WERI-Rb-1 (cell line): ENCODE measurements at places on chromosomes 2 and 18.

- DNase-seq: no peak
Observed at GRCh38 chr2:173132531-173132930, 56.9 kb downstream of the MAP3K20 start.

- no peak for DNase-seq
Observed at GRCh38 chr2:127095784-127096183, 11.2 kb downstream of the BIN1 start.

- peak; percentile 81 for DNase-seq
Observed at GRCh38 chr2:241877989-241878970, 8.8 kb downstream of the RTP5 start.

GRCh38 chr2:6089474-6089873, 397.3 kb downstream of the SOX11 start:
- DNase-seq: no peak

GRCh38 chr2:127400533-127400896, 12.7 kb upstream of the MAP3K2 start:
- no peak for DNase-seq

- DNase-seq: peak; percentile 45
Observed at GRCh38 chr2:95023222-95023597, 2.3 kb upstream of the MAL start.

DNA sequence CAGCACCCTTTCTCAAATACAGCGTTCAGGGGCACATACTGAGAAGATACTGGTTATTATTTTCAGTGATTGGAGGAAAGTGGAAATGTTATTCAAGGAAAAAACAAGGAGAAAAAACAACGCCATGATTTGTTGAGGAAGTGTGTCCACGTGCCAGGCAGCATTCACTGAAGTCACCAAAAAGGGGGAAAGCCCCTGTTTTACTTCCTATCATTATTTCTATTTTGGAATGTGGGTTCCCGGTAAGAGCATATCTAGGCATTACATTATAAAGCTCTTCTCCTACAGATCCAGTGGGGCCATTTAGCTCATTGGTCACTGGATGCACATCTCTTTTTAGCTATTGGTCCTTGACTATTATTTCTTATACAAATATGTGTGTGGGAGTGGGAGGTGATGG, 518.7 kb downstream of the TXNL1 start:
- DNase-seq: no peak

GRCh38 chr2:237235383-237236095, 149.8 kb downstream of the COPS8 start:
- DNase-seq: no peak

- no peak for DNase-seq
Observed at GRCh38 chr2:179336782-179337534, 72.3 kb upstream of the SESTD1 start.

GRCh38 chr2:195642679-195643068, 14.4 kb upstream of the SLC39A10 start:
- no peak for DNase-seq

- no peak for DNase-seq
Observed at GRCh38 chr2:39243469-39244123, at the start of gene CDKL4. Gene CDKL4, minus strand, starts transcription at chr2:39243970.
